ENCODE measurements at places on chromosomes 1 and 21.
A peak's percentile ranks its signal among the peaks of the same experiment; 100 is the strongest.

DNA sequence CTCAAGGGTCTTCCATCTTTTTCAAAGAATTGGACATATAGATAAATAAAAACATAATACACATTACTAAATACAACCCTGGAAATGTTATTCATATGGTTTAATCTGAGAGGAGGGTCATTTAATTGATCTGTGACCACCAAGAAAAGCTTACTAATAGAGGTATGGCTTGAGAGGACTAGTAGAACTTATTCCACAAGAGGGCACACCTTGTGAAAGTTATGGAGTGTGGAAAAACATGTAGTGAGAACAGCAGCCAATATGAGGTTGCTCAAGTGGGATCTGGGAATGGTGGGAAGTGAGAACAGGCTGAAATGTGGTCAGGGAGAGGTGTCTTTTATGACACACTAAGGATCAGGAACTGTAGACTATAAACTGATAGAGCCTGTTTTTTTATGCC is 973.5 kb upstream of the B3GALT2 start:
- no peak for DNase-seq

DNA sequence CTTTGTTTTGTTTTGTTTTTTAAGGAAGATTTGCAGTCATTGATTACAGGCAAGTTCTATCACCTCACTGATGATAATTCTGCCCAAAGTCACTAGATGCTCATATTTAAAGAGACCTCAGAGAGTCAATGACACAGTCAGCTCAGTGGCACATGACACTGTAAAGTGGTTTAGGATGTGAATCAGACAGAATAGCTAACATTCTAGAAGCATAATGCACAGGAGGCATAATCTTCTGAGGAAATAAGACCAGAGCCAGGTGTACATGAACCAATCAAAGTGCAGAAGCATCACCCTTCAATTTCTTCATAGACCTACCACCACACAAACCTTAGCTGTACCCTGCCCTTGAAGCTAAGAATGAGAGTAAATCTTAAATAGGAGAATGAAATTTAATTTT is 268.5 kb downstream of the BRINP2 start:
- no peak for DNase-seq

- no peak for DNase-seq
Measured at GRCh38 chr1:176187001-176187400, 20.1 kb downstream of the COP1 start.

- no peak for DNase-seq
Measured at GRCh38 chr1:35278886-35279554, 10.5 kb downstream of the ZMYM4 start.

- DNase-seq, result no peak
Measured at GRCh38 chr1:226633541-226634165, 85.1 kb downstream of the STUM start.

DNA sequence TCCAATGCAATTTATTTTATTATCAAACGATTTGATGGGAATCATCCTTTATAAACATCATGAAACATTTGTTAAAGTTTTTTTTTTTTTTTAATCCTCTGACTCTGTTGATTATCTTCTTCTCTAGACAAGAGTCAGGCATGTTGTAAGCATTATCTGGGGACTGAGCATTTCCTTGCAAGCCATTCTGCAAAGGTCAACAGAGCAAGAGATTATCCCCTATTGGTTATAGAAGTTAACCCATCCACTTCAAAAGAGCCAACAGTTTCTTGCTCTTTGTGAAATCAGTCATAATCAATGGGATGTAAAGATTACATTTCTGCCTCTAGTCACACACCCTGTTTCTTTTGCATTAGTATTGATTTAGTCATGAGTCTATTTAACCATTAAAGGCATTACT is 368.8 kb upstream of the ADGRL4 start:
- DNase-seq, result no peak

DNA sequence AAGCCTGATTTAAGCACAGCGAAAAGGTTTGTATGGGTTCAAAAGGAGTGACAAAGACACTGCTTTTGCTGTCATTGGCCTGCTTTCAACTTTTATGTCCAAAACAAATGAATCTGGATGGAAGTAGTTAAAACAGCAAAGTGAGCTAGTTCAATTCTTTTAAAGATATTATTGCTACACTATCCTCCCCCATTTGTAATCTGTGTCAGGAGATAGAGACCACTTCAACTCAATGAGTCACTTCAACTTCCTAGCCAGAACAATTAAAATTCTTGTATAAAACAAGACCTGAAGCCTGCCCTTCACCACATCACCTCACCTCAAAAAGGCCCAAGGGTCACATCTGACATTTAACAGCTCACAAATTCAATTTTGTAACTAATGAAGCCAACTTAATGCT is 364.1 kb upstream of the LYPLAL1 start:
- no peak for DNase-seq

GRCh38 chr1:183583466-183583865 is 6.8 kb downstream of the NCF2 start:
- peak; percentile 95 for DNase-seq

DNA sequence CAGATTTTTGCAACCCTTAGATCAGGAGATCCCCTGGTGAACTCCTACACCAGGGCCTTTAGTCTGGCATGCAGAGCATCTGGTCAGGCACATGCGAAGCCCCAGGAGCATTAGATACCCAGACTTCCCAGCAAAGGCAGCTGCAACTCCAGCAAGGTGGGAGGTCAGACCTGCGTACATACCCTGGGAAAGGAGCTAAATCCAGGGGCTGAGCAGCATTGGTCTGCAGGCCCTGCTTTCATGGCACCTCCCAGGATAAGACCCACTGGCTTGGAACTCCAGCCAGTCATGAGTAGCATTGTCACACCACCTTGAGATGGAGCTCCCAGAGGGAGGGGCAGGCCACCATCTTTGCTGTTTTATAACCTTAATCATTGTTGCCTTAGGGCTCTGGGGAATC is 92.3 kb downstream of the KCNT2 start:
- no peak for DNase-seq

DNA sequence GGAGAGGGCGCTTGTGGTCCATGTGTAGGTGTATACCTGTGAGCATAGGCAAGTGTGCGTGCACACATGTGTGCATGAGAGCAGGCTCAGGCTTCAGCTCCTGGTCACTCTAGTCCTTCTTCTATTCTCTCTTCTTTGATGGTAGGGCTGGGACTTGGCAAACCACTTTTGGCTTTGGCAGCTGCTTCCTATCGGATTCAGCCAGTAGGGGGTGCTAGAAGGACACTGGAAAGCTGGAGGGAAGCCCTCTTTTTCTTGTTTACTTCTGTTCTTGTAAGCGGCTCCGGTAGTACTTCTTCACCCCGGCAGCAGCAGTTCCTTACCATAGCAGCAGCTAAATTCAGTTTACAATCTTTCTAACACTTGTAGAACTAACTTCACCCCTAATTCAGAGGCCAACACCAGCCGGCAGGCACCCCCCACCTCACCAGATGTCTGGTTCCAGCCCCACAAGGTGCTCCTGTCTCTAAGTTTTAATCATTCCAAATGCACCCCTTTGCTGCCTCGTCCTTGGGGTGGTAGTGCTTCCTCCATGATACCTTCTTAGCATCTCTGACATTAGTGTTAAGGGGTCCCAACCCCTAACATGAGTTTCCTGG is 25.1 kb downstream of the NENF start:
- no peak for DNase-seq

GRCh38 chr1:60118085-60118484 is 44.5 kb upstream of the C1orf87 start:
- DNase-seq, result no peak
